ENCODE measurements at places on chromosomes 12 and 14.

GRCh38 chr14:85409481-85410210 lies 120.3 kb upstream of the FLRT2 start:
- no peak for DNase-seq

GRCh38 chr12:958588-959123 lies 9.2 kb upstream of the RAD52 start:
- no peak for DNase-seq

- DNase-seq, result no peak
Observed at GRCh38 chr12:127745469-127746212, 521.3 kb upstream of the TMEM132C start.

- peak; percentile 10 for DNase-seq
Observed at GRCh38 chr12:81245458-81245857, 167.6 kb downstream of the ACSS3 start.

GRCh38 chr12:64186789-64187188 lies 35.3 kb downstream of the KICS2 start:
- DNase-seq, result no peak

- no peak for DNase-seq
Observed at GRCh38 chr12:109541413-109541726, 31.9 kb downstream of the MMAB start.

DNA sequence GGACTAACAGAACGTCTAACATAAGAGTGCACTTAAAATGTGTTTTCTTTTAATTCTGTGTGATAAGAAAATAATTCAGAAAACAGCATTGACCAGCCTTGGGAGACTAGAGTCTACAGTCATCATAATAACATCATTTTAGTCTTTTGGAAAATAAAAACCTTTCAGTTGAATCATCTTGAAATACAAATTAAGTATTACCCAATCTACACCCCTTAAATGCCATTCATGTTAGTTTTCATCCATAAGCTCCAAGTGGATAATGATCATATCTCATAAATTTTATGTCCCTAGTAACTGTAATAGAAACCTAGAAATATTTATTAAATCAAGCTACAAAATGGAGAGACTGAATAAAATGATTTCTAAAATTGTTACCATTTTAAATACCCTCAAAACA lies 32.4 kb downstream of the EPS8 start:
- DNase-seq, result no peak

DNA sequence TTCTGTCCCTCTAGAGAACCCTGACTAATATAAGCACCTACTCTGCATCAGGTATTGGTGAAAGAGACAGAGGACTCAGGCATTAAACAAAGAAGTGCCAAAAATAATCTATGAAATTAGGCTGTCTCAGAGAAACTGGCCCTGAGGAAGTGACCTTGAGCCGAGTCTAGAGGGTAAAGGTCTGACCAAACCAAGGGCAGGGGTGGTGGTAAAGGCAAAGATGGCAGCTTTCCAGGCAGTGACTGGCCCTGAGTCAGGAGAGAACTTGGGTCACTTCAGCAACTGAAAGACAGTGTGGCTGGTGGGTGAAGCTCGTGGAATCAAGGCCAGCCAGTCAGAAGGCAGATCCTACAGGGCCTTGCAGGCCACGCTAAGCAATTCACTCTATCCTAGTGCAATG lies 30.6 kb downstream of the CDKL1 start:
- no peak for DNase-seq

- no peak for DNase-seq
Observed at GRCh38 chr12:65557438-65558181, 266.7 kb upstream of the HMGA2 start.

DNA sequence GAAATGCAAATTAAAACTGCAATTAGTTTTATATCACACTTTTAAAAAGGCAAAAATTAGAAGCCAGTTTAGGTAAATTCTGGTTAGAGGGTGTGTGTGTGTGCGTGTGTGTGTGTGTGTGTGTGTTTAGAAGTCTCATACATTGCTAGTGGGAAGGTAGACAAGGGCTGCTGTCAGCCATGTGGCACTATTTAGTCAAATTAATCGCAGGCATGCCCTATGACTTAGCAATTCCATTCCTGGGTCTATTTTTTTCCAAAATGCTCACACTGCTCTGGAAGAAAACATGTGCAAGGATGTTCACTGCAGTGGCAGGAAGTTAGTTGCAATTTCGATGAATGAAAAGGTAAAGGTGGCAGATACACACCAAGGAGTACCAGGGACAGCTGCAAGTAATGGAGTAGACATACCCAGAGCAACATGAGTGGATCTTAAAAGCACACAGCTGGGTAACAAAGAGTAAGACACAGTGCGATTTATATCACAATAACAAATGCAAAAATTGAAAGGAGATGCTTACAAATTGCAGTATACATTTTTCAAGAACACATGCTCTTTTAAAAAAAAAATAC lies 11.6 kb downstream of the CAPZA3 start:
- DNase-seq, result no peak

DNA sequence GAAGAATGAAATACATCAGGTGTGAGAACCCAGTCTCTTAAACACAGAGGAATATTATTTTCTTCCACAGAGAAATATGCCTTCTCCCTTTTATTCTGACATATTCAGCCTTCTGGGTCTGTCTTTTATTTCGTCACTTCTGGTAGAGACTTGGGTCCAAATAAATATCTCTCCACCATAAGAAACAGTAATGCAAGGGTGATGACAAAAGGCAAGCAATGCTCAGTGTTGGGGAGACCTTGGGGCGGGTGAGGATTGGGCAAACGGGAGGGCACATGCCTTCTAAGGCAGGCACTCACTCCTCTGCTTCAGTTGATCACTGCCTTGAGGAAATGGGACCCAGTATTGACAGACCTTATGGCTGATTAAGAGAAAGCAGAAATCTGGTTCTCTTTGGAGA lies 6.7 kb upstream of the SOCS2 start:
- no peak for DNase-seq

DNA sequence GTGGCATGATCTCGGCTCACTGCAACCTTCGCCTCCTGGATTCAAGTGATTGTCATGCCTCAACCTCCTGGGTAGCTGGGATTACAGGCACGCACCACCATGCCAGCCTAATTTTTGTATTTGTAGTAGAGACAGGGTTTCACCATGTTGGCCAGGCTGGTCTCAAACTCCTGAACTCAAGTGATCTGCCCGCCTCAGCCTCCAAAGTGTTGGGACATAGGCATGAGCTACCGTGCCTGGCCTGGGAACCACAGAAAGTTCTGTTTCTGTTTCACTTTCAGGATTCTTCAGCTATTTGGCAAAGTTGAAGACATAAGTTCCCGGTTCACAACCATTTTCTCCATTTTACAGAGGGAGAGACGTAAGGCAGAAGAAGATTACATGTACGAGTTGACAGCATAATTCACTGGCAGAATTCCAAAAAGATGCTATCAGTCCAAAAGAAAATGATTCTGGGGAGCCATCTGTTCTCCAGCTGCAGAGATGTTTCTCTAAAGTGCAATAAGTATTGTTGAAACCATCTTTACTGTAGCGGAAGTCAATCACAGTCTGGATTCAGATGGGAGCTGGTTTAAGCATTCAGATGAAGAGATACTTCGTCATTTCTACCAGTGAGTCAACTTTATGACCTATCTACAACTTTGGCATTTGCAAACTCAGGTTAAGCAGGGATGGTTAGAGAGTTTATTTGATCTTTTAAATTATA lies 8.1 kb upstream of the RNF34 start:
- peak; percentile 73 for DNase-seq

DNA sequence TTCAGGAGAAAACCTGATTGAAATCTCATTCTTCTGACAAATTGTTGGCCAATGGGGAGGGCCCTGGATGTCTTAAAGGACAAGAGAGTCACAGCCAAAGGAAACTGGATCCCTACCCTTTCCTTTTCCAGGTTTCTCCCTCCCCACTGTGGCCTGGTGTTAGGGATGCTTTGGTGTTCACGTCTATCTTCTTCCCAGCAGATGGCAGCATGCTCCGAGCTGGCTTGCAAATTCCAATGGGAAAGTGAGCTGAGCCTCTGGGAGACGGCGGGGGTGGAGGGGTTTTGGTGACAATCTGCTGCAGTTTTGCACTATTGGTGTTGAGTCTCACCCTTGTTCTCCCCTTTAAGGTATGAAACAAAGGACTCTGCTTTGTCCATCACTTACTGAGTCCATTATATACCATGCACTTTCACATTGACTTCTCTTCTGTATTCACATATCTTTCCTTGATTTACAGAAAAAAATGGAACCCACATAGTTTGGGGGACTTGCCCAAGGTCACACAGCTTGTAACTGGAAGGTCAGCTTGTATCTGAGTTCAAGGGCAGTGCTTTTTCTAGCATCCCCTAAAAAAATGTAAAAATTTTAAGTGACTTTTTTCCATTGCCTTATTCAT lies 39.3 kb downstream of the CCDC177 start:
- peak; percentile 57 for DNase-seq

DNA sequence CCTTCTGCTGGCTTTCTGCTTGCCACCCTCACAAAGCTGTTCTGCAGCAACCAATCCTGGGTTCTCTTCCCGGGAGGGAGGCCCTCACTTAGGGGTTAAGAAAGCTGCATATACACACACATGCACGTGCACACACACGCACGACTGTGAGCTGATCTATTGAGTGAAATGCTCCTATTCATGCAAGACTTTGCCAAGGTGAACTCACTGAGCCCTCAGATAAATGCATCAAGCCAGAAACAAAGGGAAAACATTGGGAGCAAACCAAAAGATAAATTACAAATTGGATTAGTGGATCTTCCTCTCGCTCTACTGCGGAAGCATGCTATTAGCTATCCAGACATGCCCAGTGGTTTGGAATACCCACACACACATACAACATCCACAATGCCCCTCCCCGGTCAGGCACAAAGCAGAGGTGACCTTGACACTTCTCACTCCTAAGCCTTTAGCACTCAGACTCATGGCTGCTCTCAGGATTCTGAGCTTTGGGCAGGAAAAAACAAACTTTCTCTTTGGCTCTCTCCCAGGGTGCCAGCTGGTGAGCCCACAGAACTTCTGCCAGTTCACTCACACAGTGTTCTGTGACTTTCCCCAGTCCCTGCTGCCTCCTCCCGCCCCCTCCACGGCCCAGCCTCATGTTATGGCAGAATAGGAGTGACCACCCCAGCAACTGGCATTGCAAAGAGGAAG lies 320.0 kb downstream of the DPF3 start:
- DNase-seq, result no peak

- DNase-seq, result no peak
Observed at GRCh38 chr12:119354172-119354571, 19.6 kb downstream of the CCDC60 start.

DNA sequence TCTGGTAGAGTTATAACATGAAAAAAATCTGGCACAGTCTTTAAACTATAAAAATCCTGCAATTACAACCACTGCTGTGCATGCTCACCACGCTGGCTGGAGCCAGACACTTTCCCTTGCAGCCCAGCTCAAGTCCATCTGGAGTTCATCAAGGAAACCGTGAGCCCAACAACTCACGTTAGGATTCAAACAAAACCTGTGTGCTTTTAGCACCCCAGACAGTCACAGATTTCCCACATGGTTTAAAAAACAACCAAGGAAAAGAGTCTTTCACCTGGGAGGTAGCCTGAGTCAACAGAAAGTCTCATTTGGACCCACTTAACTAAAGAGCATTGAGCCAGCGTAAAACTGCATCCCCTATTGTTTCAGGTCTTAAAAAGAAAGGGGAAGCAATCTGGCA lies 4.7 kb downstream of the LRIG3 start:
- DNase-seq, result peak; percentile 95

DNA sequence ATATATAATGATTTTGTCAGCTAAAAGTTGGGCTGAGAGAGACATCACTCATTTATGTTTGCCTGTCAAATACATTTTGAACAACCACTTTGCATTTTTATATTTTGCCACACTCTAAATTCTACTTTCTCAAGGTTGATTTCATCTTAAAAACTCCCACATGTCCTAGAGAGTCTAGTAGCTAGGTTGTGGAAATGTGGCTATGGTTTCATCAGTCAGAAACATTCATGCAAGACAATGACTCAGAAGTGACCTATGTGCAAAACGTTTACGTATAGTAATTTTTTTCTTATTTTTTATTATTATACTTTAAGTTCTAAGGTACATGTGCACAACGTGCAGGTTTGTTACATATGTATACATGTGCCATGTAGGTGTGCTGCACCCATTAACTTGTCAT lies 27.4 kb upstream of the PRKD1 start:
- no peak for DNase-seq

GRCh38 chr14:69672356-69672755 lies 61.0 kb downstream of the SUSD6 start:
- no peak for DNase-seq

- peak; percentile 27 for DNase-seq
Observed at GRCh38 chr12:69459477-69459876, 10.7 kb upstream of the FRS2 start.

GRCh38 chr14:95536671-95537070 lies 1.8 kb downstream of the GLRX5 start:
- DNase-seq, result no peak

- no peak for DNase-seq
Observed at GRCh38 chr14:46399049-46399448, 252.5 kb downstream of the RPL10L start.

GRCh38 chr12:11754256-11754655 lies 104.8 kb downstream of the ETV6 start:
- DNase-seq, result no peak

DNA sequence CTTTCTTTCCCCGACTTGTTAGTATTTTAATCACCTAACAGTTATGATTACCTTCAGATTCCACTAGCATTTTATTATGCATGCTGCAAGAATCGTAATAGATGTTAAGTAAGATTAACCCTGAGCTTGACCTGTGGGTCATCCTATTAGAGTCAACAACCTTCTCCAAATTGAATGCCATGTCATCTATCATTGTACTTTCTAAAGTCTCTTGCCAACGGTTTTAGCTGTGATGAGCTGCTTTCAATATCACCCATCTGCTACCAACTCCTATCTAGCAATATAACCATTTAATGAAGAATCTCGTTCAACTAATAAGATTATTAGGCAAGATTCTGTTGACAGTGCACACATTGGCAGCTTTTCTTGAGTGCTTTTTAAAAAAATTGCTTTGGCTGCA lies 33.7 kb downstream of the DACT1 start:
- DNase-seq, result no peak

GRCh38 chr12:128817111-128818015 lies 6.4 kb downstream of the SLC15A4 start:
- no peak for DNase-seq

GRCh38 chr14:54756656-54757392 lies 145.8 kb downstream of the GCH1 start:
- no peak for DNase-seq

GRCh38 chr12:118299791-118300460 lies 72.8 kb downstream of the TAOK3 start:
- no peak for DNase-seq

- DNase-seq, result no peak
Observed at GRCh38 chr12:111409780-111410430, 4.2 kb downstream of the SH2B3 start.

DNA sequence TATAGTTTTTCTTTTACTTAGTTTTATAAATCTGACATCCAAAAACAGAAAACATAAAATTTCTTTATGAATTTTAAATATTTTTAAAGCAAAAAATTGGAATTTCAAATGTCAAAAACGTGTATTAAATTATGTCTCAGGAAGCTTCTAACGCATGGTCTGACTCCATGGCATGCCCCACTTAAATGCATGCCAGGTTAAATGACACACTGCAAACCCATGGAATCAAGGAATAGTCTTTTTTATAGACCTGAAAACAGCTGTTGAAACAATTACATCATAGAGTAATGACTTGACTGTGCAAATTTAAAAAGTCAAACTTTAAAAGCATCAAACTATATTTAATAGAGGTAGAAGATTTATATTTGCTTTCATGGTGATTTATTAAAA lies 96.1 kb upstream of the DACT1 start:
- DNase-seq, result no peak

Measured in umbilical cord (tissue), 2 donors.